ENCODE measurements at places on chromosomes 13 and 19. TPM values are rescaled to one million over a fixed set of nuclear protein-coding genes. Genes with fewer than 3 reads are reported as not detected.

GRCh38 chr19:32363632-32364031, 18.2 kb downstream of the ZNF507 start:
- no peak for DNase-seq
- H3K4me1 ChIP-seq, result peaks cover 35% of the 10 kb centered on the region
- H3K27me3 ChIP-seq, result no peaks in the 10 kb centered on the region
- H3K27ac ChIP-seq, result peak overlapping the region; percentile 6
- H3K36me3 ChIP-seq, result peaks cover 32% of the 10 kb centered on the region
- H3K4me3 ChIP-seq, result no peak overlapping the region

TUBB4A gene
- total RNA-seq, result 1.4 TPM

DNA sequence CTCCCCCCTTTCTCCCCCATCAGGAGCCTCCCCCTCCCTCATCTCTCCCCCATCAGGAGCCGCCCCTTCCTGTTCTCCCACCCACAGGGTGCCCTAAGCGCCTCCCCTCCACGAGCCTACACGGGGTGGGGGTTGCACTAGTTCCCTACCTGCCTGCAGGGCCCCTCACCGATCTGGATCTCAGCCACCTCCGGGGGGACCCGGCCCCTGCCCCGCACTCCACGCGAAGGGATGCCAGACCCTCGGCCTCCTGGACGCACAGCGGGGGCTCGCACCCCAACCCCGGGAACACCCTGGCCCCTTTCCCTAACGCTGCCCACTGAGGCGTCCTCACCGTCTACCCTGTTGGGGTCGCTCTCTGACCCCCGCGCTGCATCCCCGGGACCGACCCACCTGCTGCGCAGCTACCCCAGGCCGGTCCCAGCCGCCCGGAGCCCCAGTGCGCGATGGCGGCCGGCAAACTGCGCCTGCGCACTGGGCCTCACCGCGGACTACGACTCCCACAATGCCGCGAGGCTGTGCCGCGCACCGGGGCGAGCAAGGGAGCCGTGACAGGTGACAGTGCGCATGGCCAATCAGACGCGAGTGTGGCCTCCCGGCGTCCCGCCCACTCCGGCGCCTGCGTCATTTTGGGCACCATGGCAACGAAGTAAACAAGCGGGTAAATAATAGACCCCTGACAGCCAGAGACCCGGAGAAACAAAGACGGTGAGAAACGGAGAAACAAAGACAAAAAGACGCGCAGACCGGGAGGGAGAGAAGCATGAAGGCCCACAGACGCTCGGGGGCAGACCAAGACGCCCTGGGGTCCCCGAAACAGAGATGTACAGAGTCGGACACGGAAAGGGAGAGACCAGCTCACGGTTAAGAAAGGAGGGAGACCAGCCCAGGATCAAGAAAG, at the start of gene ZSCAN18:
Gene ZSCAN18, minus strand, starts transcription at position 451 of the 901 bp plus-strand sequence. CDS start 7,964 bp downstream, outside the sequence.
- peak within 1 kb of the TSS; percentile 98 for H3K4me3 ChIP-seq
- DNase-seq, result peak; percentile 97
- no peaks in the 10 kb centered on the region for H3K27me3 ChIP-seq
- peaks cover 14% of the 10 kb centered on the region for H3K4me1 ChIP-seq

KRTDAP gene
- not detected for total RNA-seq

DNA sequence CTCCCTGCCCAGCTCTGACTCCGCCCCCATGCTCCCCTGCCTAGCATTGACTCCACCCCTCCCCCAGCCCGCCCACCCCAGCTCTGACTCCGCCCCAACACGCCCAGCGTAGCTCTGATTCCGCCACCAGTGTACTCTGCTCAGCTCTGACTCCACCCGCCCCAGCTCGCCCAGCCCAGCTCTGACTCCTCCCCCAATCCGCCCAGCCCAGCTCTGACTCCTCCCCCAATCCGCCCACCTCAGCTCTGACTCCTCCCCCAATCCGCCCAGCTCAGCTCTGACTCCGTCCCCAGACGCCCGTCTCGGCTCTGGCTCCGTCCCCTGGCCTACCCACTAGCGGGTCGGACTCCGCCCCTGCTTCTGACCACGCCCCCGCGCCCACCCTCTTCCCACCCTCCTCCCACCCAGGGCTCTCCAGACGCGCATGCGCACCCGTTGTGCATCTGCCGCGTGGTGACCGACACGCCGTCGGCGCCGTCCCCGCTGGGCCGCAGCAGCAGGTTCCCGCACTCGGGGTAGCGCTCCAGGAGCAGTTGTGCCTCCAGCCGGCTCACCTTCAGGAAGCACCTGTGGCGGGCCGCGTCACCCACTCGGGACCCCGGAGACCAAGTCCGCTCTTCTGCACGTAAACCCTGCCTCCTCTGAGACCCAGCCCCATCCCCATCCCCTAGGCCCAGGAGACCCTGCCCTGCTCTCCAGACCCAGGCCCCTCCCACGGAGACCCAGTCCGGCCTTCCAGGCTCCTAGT, 10.2 kb downstream of the STAP2 start:
- peak; percentile 98 for DNase-seq
- no peaks in the 10 kb centered on the region for H3K36me3 ChIP-seq
- peak overlapping the region; percentile 86 for H3K27ac ChIP-seq
- H3K4me3 ChIP-seq, result peak overlapping the region; percentile 82
- no peaks in the 10 kb centered on the region for H3K27me3 ChIP-seq
- peaks cover 25% of the 10 kb centered on the region for H3K4me1 ChIP-seq

YJEFN3 gene
- 10.0 TPM for total RNA-seq

GRCh38 chr19:35592226-35592625, 6.3 kb downstream of the PMIS2 start:
- peaks cover 8% of the 10 kb centered on the region for H3K4me1 ChIP-seq
- H3K27me3 ChIP-seq, result peaks cover 13% of the 10 kb centered on the region
- no peak overlapping the region for H3K27ac ChIP-seq
- H3K36me3 ChIP-seq, result no peaks in the 10 kb centered on the region
- DNase-seq, result no peak

- H3K36me3 ChIP-seq, result peaks cover 11% of the 10 kb centered on the region
- no peak for DNase-seq
- no peak overlapping the region for H3K4me3 ChIP-seq
- no peaks in the 10 kb centered on the region for H3K27me3 ChIP-seq
- peaks cover 33% of the 10 kb centered on the region for H3K4me1 ChIP-seq
These were observed 22.8 kb upstream of the NDUFS7 start for GRCh38 chr19:1360818-1361461.

Data from natural killer cell treated with Interleukin-12 subunit alpha and Interleukin-12 subunit beta and Interleukin-15 and Interleukin-18, amount 100 ng/mL, for 72 hours (primary cell).